ENCODE measurements at places on chromosomes 16 and 17.

- no peak for DNase-seq
Observed at GRCh38 chr17:79685121-79685520, 45.6 kb upstream of the ENPP7 start.

DNA sequence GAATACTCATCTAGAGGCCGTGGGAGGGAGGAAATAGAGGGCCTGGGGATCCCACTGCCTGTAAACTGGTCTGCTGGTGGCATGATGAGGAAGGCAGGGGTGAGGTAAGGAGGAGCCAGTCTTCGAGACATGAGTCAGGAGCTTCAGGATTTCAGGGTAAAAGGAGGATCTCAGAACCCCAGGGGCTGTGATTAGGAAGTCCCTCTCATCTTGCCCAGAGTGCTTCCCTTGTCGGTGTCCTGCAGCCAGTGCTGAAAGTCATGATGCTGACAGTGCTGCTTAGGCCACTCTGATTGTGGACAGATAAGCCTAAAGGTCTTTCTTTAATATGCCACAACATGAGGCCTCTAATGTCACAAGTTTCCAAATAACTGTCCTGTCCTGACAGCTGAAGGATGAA lies 29.6 kb downstream of the COG4 start:
- DNase-seq, result peak; percentile 13

DNA sequence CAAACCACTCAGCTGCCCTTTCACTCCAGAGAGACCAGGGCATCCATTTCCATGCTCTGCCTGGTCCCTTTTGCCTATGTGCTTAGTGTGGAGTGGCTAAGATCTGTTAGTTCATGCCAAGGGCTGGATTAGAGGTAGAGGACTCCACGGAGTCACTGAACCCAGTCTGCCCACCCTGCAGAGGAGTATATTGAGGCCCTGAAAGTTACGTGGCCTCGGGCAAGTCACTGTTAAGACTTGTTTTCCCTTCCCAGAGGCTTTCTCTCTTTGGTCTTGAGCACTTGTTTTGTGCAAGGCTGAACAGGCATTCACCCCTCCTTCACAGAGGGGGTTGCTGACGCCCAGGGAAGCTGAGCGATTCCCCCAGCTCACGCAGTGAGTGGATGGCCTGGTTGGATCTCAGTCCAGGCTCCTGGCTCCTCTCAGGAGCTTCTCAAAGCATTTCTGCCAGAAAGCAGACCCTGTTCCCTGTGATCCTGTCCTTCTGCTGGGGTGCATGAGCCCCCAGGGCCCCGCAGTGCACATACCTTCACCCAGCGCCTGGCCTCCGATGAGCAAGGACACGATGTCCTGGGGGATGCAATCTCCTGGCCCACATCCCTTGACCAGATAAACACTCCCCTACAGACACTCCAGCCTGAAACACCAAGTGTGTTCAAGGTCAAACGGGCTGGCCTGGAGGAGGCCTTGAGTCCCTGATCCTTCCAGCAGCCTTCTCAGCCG lies 153.4 kb upstream of the GSE1 start:
- peak; percentile 38 for DNase-seq

- peak; percentile 43 for DNase-seq
Observed at GRCh38 chr17:17675925-17676534, 5.2 kb upstream of the RAI1 start.

DNA sequence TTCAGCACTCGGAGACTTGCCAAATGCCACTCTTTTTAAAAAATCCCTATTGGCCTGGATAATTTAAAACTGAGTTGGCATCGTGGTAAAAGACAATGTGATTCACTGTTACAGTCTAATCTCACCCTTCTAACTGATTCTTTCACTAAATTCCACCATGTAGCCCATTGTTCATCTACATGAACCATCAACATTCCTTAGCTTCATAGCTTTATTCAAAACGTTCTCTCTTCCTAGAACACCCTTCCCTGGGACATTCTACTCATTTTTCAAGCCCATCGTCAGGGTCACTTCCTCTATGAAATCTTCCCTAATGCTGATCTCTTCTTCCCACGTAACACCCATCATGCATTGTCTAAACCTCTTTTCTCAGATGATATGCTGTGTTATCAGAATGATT lies 15.7 kb upstream of the SHISA9 start:
- no peak for DNase-seq

DNA sequence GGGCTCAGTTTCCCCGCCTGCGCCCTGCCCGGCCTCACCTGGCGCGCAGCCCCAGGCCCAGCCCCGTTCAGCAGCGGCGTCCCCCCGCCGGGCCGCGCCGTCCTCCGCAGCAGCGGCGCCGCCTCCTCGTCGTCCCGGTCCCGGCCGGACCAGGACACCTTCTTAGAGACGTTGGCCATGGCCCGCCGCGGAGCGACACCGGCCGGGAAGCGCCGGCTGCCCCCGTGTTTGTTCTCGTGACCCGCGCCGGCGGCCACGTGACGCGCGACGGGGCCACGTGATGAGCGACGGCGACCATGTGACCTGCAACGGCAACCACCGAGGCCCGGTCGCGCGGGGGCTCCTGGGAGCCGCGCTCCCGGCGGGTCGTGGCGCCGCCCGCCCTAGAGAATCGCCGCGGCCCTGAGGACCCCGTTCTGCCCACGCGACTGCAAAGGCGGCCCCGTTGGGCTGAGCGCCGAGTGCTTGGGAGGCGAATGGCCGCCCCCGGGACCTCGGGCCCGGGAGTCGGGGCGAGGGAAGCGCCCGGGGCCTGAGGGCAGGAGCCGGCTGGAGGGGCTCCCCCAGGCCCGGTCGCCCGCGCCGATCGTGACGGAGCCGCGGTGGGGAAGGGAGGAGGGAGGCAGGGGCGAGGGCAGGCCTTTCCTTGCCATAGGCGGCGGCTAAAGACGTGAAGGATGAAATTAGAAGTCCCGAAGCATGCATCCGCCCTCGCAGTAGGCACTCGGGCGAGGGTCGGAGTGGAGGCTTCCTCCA lies at the start of gene CLCN7:
Gene CLCN7, minus strand, starts transcription at position 233 of the 756 bp plus-strand sequence. Its CDS starts 54 bp downstream, at position 179.
- DNase-seq, result peak; percentile 81

DNA sequence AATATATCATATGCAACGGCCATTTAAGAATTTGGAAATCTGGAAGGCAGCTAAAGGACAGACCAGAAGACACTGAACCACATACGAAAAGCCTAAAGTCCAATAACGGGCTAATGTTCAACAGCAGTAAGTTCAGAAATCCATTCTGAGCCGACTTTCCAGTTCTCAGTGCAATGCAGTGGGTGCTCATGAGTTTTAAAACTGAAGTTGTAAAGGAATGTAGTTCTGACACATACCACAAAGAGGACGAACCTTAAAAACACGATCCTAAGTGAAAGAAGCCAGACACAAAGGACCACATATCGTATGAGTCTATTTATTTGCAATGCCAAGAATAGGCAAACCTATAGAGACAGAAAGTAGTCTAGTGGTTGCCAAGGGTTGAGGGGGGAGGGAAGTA lies 278.3 kb upstream of the ZFHX3 start:
- DNase-seq, result no peak

GRCh38 chr17:41633556-41634199 lies 9.3 kb upstream of the KRT17 start:
- no peak for DNase-seq

GRCh38 chr17:59378675-59379074 lies 47.2 kb downstream of the YPEL2 start:
- DNase-seq, result peak; percentile 84

GRCh38 chr16:81866820-81867440 lies 87.8 kb downstream of the PLCG2 start:
- DNase-seq, result no peak

DNA sequence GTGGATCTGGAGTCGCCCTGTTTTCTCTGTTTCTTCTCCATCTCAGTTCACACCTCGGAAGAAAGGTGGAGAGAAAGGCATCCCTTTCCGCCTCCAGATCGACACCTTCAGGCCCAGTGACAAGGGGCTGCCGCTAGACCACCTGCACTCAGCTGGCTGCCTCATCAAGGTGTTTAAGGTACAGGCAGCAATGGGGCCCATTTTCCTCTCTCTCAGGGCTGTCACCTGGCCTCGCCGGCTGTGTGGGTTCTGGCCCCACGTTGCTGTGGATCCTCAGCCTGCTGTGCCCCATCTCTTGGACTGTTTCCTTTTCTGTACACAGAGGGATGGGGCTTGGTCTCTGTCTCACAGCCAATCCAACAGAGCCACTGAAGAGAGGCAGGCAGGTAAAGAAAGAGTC lies 17.4 kb upstream of the STAC2 start:
- DNase-seq, result no peak

DNA sequence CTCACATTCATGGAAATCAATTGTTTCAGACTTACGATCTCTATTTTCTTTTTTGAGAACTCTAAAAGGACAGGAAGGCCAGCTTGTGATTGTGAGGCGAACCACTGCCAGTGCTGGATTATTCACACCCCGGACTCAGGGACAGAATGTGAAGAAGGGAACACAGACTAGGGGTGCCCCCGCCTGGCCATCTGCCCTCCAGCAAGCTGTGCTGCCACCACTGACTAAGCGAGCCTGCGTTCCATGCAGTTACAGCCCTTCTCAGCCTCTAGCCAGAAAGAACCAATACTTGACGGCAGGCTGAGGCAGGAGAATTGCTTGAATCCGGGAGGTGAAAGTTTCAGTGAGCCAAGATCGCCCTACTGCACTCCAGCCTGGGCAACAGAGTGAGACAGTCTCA lies 2.8 kb downstream of the HAGH start:
- peak; percentile 35 for DNase-seq

- no peak for DNase-seq
Observed at GRCh38 chr16:68719993-68720489, 17.1 kb upstream of the CDH1 start.

DNA sequence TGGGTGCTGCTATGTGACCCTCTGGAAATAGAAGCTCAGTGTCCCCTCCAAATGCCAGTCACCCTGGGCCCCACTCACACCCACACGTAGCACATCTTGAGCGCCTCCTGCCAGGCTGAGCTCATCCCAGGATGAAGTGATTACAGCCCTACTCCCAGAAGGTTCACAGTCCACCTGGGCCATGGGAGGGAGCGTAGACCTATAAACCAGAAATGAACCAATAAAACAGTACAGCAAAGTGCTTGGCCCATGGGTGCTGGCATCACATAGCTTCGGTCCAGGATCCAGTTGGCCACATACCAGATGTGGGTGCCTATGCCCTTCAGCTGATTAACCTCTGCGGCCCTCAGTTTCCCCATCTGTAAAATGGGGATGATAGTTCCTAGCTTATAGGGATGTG lies 2.2 kb upstream of the BICDL2 start:
- DNase-seq, result no peak

GRCh38 chr16:21698169-21699032 lies 34.6 kb downstream of the OTOA start:
- DNase-seq, result no peak

DNA sequence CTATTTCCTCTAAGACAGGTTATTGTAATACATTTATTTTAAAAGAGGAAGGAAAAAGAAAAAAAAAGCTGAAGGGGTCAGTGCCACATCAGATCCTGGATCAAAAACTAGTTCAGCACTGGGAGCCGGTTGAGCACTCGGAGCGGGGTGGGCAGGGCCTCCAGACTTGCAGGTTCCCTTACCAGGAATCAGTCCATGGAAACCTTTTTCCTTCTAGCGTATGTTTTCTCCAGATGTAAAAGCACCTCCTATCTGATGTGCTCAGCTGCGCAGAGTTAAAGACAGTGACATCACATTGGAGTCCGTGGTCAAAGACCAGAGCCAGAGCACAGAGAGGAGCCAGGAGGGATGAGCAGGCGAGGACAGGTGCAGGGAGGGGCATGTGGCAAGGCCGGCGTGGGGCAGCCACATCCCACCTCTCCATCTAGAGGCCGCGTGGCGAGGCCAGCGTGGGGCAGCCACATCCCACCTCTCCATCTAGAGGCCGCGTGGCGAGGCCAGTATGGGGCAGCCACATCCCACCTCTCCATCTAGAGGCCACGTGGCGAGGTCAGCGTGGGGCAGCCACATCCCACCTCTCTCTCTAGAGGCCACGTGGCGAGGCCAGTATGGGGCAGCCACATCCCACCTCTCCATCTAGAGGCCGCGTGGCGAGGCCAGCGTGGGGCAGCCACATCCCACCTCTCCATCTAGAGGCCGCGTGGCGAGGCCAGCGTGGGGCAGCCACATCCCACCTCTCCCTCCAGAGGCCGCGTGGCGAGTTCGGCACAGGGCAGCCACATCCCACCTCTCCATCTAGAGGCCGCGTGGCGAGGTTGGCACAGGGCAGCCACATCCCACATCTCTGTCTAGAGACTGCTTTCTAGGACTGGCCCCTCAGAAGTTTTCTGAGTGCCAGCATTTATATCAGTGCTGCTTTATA lies 166.8 kb upstream of the CHMP6 start:
- DNase-seq, result no peak

- DNase-seq, result no peak
Observed at GRCh38 chr17:44758414-44759085, at the start of gene ADAM11. Gene ADAM11, plus strand, starts transcription at chr17:44758988. Its CDS starts 212 bp downstream, at chr17:44759200.

- no peak for DNase-seq
Observed at GRCh38 chr16:285146-286055, 2.4 kb downstream of the PDIA2 start.

DNA sequence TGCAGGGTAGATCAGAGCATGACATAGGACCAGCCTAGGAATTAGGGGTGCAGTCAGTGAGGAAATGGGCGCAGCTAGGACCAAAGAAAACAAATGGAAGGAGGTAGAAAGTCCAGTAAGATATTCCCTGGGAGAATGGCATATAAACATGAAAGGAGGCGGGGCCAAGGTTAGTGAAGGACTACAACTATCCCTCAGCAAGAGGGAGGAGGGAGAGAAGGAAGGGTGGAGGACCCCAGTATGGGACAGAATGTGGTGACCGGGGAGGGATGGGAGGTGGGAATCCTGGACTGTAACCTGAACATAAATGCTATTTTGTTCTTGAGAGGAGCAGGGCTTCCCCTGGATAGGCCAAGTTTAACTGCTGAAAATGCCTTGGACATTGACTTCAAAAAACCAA lies 22.8 kb downstream of the ITGB3 start:
- DNase-seq, result no peak

DNA sequence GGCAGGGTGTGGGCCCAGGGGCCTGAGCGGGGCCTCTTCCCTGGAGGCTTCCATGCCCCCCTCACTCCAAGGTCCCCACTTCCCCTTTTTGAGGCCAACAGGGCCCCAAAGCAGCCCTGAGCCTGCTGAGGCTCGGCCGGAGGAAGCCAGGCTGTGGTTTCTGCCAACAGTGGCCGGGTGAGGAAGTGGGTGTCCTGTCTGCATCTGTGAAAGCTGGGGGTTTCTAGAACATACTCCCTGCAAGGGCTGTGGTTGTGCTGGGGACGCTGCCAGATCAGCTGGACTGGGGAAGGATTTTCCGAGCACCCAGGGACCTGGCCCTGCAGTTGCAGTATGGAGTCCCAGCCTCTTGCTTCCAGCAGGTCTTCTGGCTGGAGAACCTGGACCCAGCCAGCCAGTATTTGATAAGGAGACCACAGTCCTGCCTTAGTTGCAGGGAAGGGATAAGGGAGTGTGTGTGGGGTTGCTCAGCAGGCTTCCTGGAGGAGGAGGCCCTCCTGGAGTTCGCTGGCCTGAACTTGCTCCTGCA lies 15.7 kb downstream of the ADCY7 start:
- DNase-seq, result peak; percentile 38

DNA sequence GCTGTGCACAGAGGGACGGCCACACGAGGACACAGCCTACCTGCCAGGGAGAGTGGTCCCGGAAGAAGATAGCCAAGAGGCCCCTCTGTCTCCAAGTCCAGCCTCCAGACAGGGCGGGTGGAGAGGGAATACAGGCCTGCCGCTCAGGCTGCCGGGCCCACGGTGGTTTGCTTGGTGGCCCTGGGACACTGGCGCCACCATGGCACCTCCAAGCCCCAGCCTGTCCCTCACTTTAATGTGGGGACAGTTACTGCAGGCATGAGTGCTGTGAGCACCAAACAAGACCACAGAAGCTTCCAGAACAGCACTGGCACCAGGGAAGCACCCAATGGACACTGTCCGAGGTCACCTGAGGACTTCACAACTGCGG lies 22.0 kb upstream of the CHMP6 start:
- DNase-seq, result no peak
